A172 (cell line): ENCODE measurements at places on chromosomes 7 and 10. TPM values are rescaled to one million over a fixed set of nuclear protein-coding genes. Genes with fewer than 3 reads are reported as not detected.

DNA sequence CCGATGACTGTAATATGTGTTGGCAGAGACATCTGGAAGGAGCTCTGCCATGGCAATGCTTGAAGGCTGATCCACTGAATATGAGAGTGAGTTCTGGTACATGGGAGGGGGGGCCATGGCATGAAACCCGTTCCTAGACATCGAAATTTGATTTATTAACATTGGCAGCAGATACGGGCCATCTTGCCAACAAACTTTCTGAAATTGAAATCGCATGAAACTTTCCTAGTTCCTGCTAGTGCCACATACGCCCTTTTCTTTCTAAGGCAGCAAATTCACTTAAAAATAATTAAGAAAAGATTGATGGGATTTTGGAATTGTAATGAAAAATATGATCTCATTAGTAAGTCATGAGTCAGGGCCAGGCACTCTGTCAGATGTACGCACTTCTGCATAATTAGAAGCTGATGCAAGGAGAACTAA, 91.8 kb upstream of the KMT2C start:
- DNase-seq, result no peak

Gene CCZ1B
- total RNA-seq, result 34.5 and 37.3 TPM in 2 replicates

Gene CDK5
- total RNA-seq, result 57.0 and 58.7 TPM in 2 replicates

GRCh38 chr10:112059220-112059619, 124.3 kb downstream of the GPAM start:
- no peak for DNase-seq

DNA sequence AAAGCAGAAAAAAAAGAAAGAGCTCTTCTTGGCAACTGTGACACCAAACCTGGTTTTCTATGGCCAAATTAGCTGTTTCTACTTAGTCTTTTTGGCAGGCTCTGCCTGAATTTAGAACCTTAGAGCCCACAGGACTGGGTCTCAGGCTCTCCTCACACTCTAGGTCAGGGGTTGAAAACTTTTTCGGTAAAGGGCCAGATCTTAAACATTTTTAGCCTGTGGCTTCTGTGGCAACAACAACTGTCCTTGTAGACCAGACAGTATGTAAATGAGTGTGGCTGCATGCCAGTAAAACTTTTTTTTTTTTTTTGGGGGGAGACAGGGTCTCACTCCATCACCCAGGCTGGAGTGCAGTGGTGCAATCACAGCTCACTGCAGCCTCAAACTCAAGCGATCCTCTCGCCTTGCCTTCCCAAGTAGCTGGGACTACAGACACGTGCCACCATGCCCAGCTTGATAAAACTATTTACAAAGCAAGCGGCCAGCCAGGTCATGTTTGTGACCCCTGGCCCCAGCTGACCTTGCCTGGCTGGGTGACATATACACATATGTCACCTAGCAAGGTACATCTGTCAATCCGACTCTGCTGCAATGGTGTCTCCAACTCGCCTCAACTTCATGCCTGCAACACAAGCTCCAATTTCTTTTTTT, 17.4 kb downstream of the KPNA7 start:
- no peak for DNase-seq

Gene OPN4
- 0.31 TPM in 1 of 2 replicates, not detected in the other for total RNA-seq
